ENCODE measurements at places on chromosomes 1 and 21. TPM values are rescaled to one million over a fixed set of nuclear protein-coding genes. Genes with fewer than 3 reads are reported as not detected.

- no peaks in the 10 kb centered on the region for H3K36me3 ChIP-seq
- DNase-seq = no peak
- no peaks in the 10 kb centered on the region for H3K4me1 ChIP-seq
- H3K27ac ChIP-seq = no peak overlapping the region
These were observed 36.4 kb downstream of the OLFML2B start for GRCh38 chr1:161987303-161987702.

DNA sequence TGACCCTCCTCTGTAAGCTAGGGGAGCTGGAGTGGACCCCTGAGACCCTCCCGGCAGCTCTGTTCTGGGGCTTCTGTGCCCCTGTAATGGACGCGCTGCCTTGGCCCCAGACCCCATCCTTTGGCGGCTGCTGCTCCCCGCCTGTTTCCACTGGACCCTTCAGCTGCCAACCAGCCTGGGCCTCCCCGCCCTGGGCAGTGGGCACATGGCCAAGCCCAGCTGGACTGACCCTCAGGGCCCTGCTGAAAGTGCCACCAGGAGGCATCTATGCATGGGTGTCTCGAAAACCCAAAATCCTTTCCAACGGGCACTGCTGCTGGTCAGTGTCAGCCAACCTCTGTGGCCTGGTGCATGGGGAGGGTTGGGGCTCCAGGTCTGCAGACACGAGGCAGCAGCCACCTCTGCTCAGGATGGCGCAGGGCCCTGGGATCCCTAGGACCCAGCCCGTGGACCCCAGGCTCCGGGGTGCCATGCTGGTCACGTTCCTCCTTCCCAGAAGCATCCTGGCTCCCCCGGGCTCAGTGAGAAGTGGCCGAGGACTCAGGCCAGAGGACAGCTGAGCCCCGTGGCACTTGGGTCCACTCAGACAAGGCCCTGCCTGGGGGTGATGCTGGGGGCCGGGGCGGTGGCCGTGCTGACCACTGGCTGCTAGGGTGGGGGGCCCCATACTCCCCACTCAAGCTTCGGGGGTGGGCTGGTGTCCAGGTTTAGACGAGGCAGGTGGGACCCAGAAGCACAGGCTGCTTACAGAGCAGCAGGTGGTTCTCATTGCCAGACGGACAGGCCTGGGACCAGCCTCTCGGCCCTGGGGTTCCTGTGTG lies 46.9 kb downstream of the SLX9 start:
- H3K36me3 ChIP-seq = no peaks in the 10 kb centered on the region
- no peak overlapping the region for H3K27ac ChIP-seq
- peaks cover 7% of the 10 kb centered on the region for H3K4me1 ChIP-seq
- no peak overlapping the region for H3K4me3 ChIP-seq

- H3K36me3 ChIP-seq = peaks cover 25% of the 10 kb centered on the region
- no peak overlapping the region for H3K27ac ChIP-seq
- no peak overlapping the region for H3K4me3 ChIP-seq
These were observed 2.1 kb upstream of the PBXIP1 start for GRCh38 chr1:154958036-154958435.

GRCh38 chr21:23853796-23854379 lies 1753.4 kb downstream of the MRPL39 start:
- no peaks in the 10 kb centered on the region for H3K36me3 ChIP-seq
- H3K4me3 ChIP-seq = no peak overlapping the region
- H3K27ac ChIP-seq = no peak overlapping the region

DNA sequence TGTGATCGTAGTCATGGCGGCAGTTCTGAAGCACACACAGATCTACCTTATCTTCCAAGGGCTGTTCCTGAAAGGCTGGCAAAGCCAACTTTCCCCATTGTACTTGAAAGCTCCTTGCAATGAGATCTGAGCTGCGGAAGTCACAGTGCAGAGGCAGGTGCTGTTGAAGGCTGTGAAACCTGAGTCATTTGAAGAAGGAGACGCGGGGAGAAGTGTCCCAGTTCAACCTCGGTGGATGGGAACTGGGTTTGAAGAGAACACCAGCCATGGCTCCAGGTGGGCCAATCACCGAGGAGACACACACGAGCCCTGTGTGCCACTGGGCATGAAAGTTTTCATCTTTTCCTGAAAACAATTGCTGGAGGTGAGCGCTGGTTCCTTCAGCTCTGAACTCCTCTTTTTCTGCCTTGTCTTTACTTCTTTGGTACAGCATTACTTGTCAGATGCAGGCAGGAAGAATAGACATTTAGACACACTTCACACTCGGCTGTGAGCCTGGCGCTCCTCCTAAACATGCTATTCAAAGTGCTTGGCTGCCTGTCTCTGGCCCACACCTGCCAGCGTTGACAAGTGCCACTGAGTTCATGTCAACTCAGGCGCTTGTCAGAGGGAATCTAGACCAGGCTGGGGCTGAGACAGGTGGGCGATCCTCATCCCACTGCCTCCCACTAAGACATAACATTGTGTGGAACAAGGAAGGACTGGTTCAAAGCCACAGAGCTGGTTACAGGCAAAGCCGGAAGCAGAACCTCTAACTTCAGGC lies 25.7 kb upstream of the PDE9A start:
- H3K36me3 ChIP-seq = no peaks in the 10 kb centered on the region
- peaks cover 15% of the 10 kb centered on the region for H3K27me3 ChIP-seq
- no peak for DNase-seq
- peaks cover 3% of the 10 kb centered on the region for H3K4me1 ChIP-seq

- no peak overlapping the region for H3K27ac ChIP-seq
- no peak overlapping the region for H3K4me3 ChIP-seq
- H3K4me1 ChIP-seq = peaks cover 9% of the 10 kb centered on the region
- no peak for DNase-seq
These were observed 9.4 kb downstream of the TMEM35B start for GRCh38 chr1:34975771-34976170.

GRCh38 chr1:99247199-99247598 lies 17.1 kb upstream of the PLPPR4 start:
- no peaks in the 10 kb centered on the region for H3K4me1 ChIP-seq
- no peaks in the 10 kb centered on the region for H3K27me3 ChIP-seq
- no peaks in the 10 kb centered on the region for H3K36me3 ChIP-seq
- H3K4me3 ChIP-seq = no peak overlapping the region
- no peak for DNase-seq

- peaks cover 19% of the 10 kb centered on the region for H3K27me3 ChIP-seq
- H3K36me3 ChIP-seq = no peaks in the 10 kb centered on the region
- no peak overlapping the region for H3K4me3 ChIP-seq
- H3K4me1 ChIP-seq = no peaks in the 10 kb centered on the region
- no peak overlapping the region for H3K27ac ChIP-seq
These were observed 8.1 kb upstream of the CITED4 start for GRCh38 chr1:40870135-40870728.

DNA sequence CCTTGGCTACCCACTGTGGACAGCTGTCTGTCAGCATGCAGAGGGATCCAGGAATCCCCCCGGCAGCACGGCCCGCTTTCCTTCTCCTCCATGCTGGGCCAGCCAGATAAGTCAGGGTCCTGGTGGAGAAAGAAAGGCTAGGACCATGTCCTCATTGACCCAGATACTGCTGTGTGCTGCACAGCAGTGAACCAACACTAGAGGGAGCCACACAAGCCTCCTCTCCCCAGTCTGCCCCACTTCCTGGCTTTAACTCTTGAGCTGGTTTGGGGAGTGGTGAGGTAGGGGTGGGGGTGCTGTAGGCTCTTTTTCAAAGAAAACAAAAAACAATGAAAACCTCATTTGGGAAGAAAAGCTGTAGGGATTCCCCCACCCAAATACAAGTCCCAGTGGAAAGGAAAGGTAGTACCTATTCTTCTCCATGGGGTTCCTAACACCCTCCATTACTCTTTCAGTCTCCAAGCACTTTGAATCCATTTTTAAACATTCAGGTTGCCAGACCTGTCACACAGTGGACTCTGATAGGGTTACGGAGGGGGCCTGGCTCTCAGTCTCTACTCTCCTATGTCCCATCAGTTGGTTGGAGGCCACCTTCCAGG lies 84.9 kb upstream of the CD1D start:
- no peaks in the 10 kb centered on the region for H3K4me1 ChIP-seq
- no peaks in the 10 kb centered on the region for H3K36me3 ChIP-seq
- DNase-seq = no peak
- H3K27me3 ChIP-seq = peaks cover 15% of the 10 kb centered on the region

GRCh38 chr1:210707300-210708240 lies 378.9 kb downstream of the HHAT start:
- DNase-seq = no peak
- H3K36me3 ChIP-seq = no peaks in the 10 kb centered on the region
- H3K4me3 ChIP-seq = no peak overlapping the region
- no peaks in the 10 kb centered on the region for H3K27me3 ChIP-seq
- H3K27ac ChIP-seq = no peak overlapping the region
- H3K4me1 ChIP-seq = no peaks in the 10 kb centered on the region

- H3K36me3 ChIP-seq = no peaks in the 10 kb centered on the region
- no peaks in the 10 kb centered on the region for H3K4me1 ChIP-seq
- H3K4me3 ChIP-seq = no peak overlapping the region
- H3K27me3 ChIP-seq = peaks cover 2% of the 10 kb centered on the region
- DNase-seq = no peak
These were observed 34.6 kb downstream of the TNR start for GRCh38 chr1:175708787-175709186.

Gene COL9A2
- 5.7 TPM for total RNA-seq

Gene TLR5
- total RNA-seq = not detected

Gene LRRC38
- not detected for total RNA-seq

Gene LRRN2
- not detected for total RNA-seq

Gene TEX38
- not detected for total RNA-seq

Gene MAP3K21
- total RNA-seq = 1.5 TPM

Gene E2F2
- 3.4 TPM for total RNA-seq

Gene AQP10
- not detected for total RNA-seq

Gene RHBG
- not detected for total RNA-seq

Gene SH3BGR
- 0.33 TPM for total RNA-seq

Gene ZNF691
- total RNA-seq = 16.1 TPM

Gene IFI44L
- 5.0 TPM for total RNA-seq
